ENCODE measurements at places on chromosomes 1 and 21.

GRCh38 chr1:5745800-5746610 is 246.2 kb downstream of the NPHP4 start:
- DNase-seq = peak; percentile 33

- no peak for DNase-seq
Measured at GRCh38 chr1:159200769-159201168, 3.9 kb upstream of the ACKR1 start.

GRCh38 chr1:174114788-174115448 is 44.4 kb upstream of the RABGAP1L start:
- no peak for DNase-seq

DNA sequence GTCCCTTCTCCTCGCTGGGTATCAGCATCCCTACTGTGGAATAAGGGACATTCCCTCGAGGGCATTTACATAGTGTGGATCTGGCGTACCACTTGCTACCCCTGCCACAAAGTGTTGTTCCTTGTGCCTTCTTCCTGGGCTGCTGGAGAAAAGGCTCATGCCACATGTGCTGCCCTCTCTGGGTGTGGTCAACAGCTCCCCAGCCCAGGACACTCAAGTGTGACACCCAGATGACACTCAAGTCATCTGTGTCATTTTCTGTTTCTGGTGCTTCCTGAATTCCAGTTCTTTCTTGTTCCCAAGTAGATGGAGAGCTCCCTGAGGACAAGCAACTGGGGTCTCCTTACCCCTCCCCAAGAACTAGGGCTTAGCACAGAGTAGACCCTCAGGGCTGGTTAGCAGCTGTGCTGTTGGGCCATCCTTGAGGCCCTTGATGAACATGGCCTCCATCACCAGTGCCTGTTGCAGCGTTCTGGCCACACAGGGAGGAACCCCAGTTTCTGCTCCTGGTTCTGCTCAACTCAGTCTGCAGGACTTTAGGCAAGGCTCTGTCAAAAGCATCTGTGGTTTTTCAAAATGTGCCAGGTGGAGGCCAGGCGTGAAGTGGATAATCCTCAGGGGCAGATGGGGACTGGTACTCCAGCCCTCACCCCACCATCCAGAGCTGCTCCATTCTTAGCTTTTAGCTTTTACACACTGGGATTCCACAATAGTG is 49.0 kb upstream of the CLIC4 start:
- no peak for DNase-seq

DNA sequence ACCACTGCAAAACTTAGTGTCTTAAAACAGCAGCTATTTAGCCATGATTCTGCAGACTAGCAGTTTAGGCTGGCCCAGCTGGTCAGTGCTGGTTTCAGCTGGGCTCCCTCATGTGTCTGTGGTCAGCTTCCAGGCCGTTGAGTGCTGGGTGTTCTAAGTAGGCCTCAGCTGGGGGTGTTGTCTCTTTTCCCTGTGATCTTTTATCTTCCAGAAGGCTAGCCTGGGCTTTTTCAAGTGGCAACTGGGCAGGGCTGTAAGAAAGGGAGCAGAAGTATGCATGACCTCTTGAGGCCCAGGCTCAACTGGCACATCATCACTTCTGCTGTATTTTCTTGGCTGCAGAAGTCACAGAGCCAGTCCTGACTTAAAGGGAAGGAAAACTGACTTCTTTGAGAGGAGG is 136.1 kb downstream of the KIF26B start:
- DNase-seq = no peak

DNA sequence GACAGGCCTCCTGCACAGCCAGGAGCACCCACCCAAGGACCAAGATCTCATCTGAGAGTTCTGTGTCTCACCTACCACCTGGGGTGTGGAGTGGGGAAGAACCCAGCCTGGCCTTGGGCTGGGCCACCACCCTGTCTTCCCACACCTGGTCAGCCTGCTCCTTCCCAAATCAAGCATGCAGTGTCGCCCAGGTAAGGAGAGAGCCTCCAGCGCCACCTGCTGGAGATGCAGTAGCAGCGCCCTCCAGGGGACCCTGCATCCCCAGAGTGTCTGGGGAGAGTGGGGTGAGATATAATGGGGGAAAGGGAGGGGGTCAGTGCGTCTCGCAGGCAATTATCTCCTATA is 32.3 kb downstream of the KIAA2013 start:
- DNase-seq = peak; percentile 66

DNA sequence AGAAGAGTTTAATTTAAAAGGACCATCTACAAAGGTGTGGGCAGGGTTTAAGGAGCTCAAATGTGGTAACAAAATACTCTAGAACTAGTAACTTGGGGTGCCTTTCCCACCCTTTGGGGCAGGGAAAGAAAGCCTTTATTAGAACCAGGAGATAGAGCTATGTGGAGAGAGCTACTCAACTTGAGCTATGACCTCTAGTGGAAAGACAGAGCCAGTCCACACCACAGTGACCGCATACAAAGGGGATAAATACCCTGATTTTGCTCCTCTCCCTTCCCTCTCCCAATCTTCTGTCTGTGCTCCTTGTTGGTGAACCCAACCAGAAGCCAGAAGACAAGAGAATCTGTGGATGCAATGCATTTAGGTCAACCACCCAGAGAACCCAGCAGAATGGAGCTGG is 54.4 kb upstream of the JAK1 start:
- DNase-seq = no peak

GRCh38 chr1:207966521-207966920 is 55.6 kb upstream of the CD34 start:
- DNase-seq = no peak

- DNase-seq = peak; percentile 32
Measured at GRCh38 chr21:45607021-45607908, 36.3 kb upstream of the PCBP3 start.

DNA sequence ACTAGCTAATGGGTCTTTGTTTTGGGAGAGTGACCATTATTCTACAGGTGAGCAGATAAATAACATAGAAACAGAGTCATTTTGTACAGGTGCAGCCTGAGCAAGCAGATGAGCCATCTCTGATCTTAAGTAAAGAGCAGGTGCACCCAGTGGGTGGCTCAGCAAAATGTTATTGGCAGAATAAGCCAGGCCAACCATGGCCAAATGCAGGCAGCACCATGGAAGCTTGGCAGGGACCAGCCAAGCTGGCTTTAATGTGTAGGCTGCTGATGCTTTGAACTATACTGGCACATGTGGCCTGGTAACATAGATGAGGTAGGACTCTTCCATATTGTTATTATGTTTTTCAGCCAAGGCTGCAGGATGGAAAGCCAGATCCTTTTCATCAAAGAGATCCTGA is 553.3 kb upstream of the ZRANB2 start:
- DNase-seq = no peak

DNA sequence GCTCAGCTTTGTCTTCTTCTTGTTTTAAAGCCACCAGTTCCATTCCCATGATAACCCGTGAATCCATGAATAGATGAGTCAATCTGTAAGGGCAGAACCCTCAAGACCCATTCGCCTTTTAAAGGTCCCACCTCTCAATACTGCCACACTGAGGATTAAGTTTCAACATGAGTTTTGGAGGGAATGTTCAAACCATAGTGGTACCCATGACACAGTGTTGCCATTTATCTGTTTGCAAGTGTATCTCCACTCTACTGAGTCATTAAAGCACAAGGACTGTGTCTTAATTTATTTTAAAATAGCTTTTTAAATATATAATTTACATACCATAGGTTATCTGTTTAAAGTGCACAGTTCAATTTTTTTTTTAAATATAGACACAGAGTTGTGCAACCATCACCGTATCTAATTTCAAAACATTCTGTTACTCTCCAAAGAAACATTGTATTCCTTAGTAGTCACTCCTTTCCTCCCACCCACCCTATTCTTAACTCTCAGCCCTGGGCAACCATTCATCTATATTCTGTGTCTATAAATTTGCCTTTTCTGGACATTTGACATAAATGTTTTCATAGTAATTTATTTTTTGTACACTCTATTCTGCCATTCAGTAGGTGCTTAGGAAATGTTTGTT is 4.8 kb upstream of the IL24 start:
- no peak for DNase-seq

Data from CD4-positive, alpha-beta T cell (primary cell).